GM23248 (cell line): ENCODE measurements at places on chromosomes 12 and 14. TPM values are rescaled to one million over a fixed set of nuclear protein-coding genes. Genes with fewer than 3 reads are reported as not detected.

- DNase-seq = no peak
- H3K36me3 ChIP-seq = no peaks in the 10 kb centered on the region
- H3K4me1 ChIP-seq = no peaks in the 10 kb centered on the region
- H3K4me3 ChIP-seq = no peak overlapping the region
- H3K27ac ChIP-seq = no peak overlapping the region
Measured at GRCh38 chr14:44463356-44464004, 43.6 kb downstream of the FSCB start.

Gene NKX2-1
- not detected in 2 replicates for total RNA-seq

- no peaks in the 10 kb centered on the region for H3K36me3 ChIP-seq
- no peak for DNase-seq
- no peaks in the 10 kb centered on the region for H3K4me1 ChIP-seq
- no peaks in the 10 kb centered on the region for H3K27me3 ChIP-seq
Measured at GRCh38 chr14:60245380-60246177, 3.4 kb upstream of the PPM1A start.

DNA sequence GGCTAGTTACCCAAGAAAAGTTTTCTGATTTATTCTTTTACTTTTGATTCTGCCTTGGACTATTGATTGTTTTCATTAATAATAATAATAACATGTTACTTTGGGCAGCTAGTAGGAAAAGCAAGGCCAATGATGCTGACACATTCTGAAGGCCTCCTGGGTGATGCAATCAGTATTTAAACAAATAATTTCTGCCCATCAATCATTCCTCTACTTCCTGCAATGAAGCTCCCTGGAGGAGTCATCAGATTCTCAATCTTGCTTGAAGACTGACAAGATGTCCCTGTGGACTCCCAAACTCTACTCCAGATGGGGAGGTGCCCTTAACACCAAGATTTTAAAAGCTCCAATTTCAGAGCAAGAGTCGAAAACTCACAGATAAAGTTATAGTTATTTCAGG lies at the start of gene SPX:
TSS of gene SPX (plus strand) at position 244 of the 400 bp plus-strand sequence. CDS start 177 bp downstream, outside the sequence.
- DNase-seq = peak; percentile 27
- H3K4me3 ChIP-seq = peak within 1 kb of the TSS; percentile 73
- H3K27ac ChIP-seq = no peak within 1 kb of the TSS
- no peaks in the 10 kb centered on the region for H3K36me3 ChIP-seq
- H3K4me1 ChIP-seq = no peaks in the 10 kb centered on the region

DNA sequence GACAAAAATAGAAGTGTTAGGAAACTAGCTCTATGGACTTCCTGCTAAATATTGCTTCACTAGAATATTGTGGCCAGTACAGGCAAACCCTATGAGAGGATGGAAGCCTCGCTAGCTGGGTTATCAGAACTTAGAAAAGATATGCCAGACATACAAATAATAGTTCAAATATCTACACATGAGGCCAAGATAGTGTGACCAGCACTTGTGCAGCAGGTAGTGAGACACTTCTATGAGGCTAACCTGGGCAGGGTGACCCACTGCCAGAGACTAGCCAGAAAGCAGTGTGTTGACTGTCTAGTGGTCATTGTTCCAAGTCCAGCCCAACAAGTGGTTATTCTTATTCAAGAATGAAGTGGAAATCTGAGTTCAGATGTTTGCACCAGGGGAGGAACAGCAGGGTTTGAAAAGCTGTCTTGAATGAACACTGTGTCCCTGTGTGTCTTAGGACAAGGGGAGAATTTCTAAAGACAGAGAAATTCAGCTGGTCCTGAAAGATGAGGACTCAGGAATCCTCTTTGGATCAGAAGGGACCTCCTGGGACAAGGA lies 16.3 kb downstream of the TSPAN8 start:
- no peak overlapping the region for H3K4me3 ChIP-seq
- no peak for DNase-seq
- no peak overlapping the region for H3K27ac ChIP-seq

Gene CBX5
- 36.7 and 37.6 TPM in 2 replicates for total RNA-seq

Gene SVOP
- total RNA-seq = not detected in 2 replicates

DNA sequence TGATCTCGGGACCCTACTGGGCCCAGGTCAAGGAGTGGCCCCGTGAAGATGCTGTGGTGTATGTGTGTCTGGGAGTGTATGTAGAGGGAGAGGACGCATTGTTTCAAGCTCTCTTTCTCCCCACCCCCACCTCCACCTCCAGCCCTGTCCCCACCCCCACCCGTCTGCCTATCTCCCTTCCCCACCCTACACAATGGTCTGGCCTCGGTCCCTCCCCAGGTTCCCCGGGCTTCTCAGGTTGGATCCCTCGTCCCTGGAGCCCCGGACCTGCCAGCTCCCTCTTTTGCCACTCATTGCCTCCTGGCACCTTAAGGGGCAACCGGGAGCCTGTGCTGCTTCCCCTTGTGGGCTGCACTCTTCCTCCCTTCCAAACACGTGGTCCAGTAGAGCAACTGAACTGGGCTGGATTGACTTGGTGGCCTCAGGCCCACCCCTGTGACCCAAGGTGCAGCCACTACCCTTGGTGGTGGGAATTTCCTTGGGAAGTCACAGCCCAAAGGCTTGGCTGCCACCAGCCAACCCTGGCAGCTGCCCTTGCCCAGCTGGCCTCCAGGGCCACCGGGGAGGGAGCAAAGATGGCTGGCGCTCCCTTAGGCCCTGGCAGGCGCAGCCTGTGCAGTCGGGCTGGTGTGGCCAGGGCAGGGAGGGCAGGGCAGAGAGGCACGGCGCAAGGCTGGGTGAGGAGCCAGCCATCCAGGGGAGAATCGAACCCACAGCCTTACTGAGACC lies 628 bp downstream of the VRTN start:
- no peaks in the 10 kb centered on the region for H3K36me3 ChIP-seq

Gene CORO1C
- total RNA-seq = 170 and 172 TPM in 2 replicates

GRCh38 chr12:57129889-57130288 lies 1.6 kb downstream of the LRP1 start:
- peak overlapping the region; percentile 90 for H3K4me3 ChIP-seq
- DNase-seq = peak; percentile 86
- no peaks in the 10 kb centered on the region for H3K36me3 ChIP-seq
- peak overlapping the region; percentile 89 for H3K27ac ChIP-seq

Gene ANKRD33
- not detected in 2 replicates for total RNA-seq

DNA sequence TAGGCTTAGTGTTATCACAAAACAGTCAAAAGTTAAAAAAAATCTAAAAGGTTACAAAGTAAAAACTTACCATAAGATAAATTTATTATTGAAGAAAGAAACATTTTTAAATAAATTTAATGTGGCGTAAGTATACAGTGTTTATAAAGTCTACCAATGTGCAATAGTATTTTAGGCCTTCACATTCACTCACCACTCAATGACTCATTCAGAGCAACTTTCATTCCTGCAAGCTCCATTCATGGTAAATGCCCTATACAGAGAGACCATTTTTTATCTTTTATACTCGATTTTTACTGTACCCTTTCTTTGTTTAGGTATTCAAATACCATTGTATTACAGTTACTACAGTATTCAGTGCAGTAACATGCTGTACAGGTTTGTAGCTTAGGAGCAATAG lies 124.5 kb downstream of the ANO4 start:
- no peaks in the 10 kb centered on the region for H3K36me3 ChIP-seq
- no peak overlapping the region for H3K4me3 ChIP-seq
- no peak overlapping the region for H3K27ac ChIP-seq
- no peaks in the 10 kb centered on the region for H3K27me3 ChIP-seq
- DNase-seq = peak; percentile 61
- peaks cover 19% of the 10 kb centered on the region for H3K4me1 ChIP-seq

Gene SLC6A13
- total RNA-seq = not detected in 2 replicates

DNA sequence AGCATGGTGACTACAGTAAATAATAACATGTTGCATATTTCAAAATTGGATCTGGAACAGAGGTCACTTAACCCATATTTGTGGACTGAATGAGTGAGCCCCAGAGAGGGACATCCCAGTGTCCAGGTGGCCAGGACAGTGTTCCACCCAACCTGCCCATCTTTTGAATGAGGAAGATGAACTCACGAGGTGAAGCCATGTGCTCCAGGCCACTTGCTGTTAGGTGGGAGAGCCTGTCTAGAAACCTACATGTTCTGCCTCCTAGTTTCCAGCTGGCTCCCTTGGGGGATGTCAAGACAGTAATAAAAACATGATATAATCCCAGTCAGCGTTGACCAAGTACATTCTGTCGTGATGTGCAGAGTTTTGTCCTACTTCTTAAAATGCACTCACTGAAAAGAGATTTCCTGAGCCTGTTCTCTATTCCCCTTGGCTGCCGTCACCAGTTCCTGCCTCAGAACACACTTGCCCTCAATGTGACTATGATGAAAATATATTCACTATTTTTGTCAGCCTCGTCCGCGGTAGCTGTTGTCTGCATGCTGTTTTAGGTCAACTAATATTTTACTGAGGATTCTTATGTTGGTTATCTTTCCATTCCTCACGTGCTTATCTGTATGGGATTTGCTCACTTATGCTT lies 25.7 kb downstream of the TSPAN9 start:
- peaks cover 9% of the 10 kb centered on the region; the same call in 1 of the 2 replicates for H3K4me1 ChIP-seq
- no peak for DNase-seq
- no peak overlapping the region for H3K27ac ChIP-seq
- H3K4me3 ChIP-seq = no peak overlapping the region
- H3K36me3 ChIP-seq = no peaks in the 10 kb centered on the region

Gene ANO4
- total RNA-seq = 4.8 and 6.6 TPM in 2 replicates

GRCh38 chr14:74695406-74695805 lies 17.5 kb downstream of the AREL1 start:
- H3K36me3 ChIP-seq = peaks cover 14% of the 10 kb centered on the region; the same call in 1 of the 2 replicates
- H3K4me1 ChIP-seq = peaks cover 17% of the 10 kb centered on the region
- no peak overlapping the region for H3K27ac ChIP-seq
- no peaks in the 10 kb centered on the region for H3K27me3 ChIP-seq
- H3K4me3 ChIP-seq = no peak overlapping the region

Gene TMCC3
- 0.11 and 0.13 TPM in 2 replicates for total RNA-seq

Gene TTC8
- 47.7 and 49.4 TPM in 2 replicates for total RNA-seq

Gene TAS2R42
- total RNA-seq = not detected in 2 replicates

Gene LYZ
- not detected in 2 replicates for total RNA-seq

Gene PLBD1
- total RNA-seq = 0.51 and 0.65 TPM in 2 replicates

Gene STK38L
- total RNA-seq = 16.8 and 38.7 TPM in 2 replicates

Gene ANO2
- not detected in 2 replicates for total RNA-seq

GRCh38 chr12:63238892-63239291 lies 87.9 kb upstream of the AVPR1A start:
- no peaks in the 10 kb centered on the region for H3K4me1 ChIP-seq
- no peak overlapping the region for H3K4me3 ChIP-seq
- DNase-seq = no peak
- H3K27ac ChIP-seq = no peak overlapping the region

DNA sequence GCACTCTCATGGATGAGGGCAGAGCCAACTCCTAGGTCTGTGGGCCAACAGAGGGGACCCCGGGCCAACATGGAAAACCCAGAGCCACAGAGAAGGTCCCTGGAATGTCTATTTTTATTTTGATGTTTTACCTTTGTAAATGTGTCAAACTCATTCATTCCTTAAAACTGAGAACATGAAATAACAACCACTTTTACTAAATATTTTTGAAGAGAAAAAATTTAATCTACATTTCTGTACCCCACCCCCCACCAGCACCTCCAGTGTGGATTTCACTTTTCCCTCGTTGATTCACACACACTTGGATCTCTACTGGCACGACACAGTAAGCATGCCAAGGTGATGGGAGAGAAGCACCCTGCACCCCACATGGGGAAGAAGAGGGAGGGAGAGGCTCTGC lies 6.7 kb downstream of the KRT77 start:
- H3K4me1 ChIP-seq = no peaks in the 10 kb centered on the region
- no peak overlapping the region for H3K4me3 ChIP-seq

GRCh38 chr14:99644723-99645544 lies at the start of gene HHIPL1:
HHIPL1 (plus strand) TSS chr14:99645129; CDS start chr14:99645208, 79 bp downstream.
- no peaks in the 10 kb centered on the region for H3K36me3 ChIP-seq
- peak; percentile 66 for DNase-seq
- H3K27me3 ChIP-seq = no peaks in the 10 kb centered on the region
- H3K4me3 ChIP-seq = peak within 1 kb of the TSS; percentile 67

DNA sequence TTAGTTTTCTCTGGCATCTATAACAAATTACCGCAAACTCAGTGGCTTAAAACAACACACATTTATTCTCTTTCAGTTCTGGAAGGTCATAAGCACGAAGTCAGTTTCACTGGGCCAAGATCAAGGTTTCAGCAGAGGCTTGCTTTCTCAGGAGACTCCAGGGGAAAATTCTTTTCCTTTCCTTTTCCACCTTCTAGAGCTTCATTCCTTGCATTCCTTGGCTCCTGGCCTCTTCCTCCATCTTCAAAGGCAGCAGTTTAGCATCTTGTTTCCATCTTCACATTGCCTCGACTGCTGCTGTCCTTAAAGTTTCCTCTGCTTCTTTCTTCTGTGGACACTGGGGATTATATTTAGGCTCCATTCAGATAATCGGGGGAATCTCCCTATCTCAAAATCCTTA lies 106.1 kb downstream of the PDE3A start:
- H3K4me3 ChIP-seq = no peak overlapping the region
- H3K4me1 ChIP-seq = no peaks in the 10 kb centered on the region
- H3K27ac ChIP-seq = no peak overlapping the region
- H3K27me3 ChIP-seq = no peaks in the 10 kb centered on the region
- H3K36me3 ChIP-seq = no peaks in the 10 kb centered on the region
- no peak for DNase-seq

Gene TMEM119
- total RNA-seq = 58.6 and 93.2 TPM in 2 replicates

- no peaks in the 10 kb centered on the region for H3K36me3 ChIP-seq
- H3K27ac ChIP-seq = no peak overlapping the region
- H3K4me3 ChIP-seq = no peak overlapping the region
- no peaks in the 10 kb centered on the region for H3K27me3 ChIP-seq
- no peak for DNase-seq
Measured at GRCh38 chr14:91078095-91078737, 17.8 kb upstream of the RPS6KA5 start.

GRCh38 chr12:75721796-75722195 lies 210.4 kb upstream of the KRR1 start:
- H3K27me3 ChIP-seq = no peaks in the 10 kb centered on the region
- H3K27ac ChIP-seq = no peak overlapping the region
- H3K4me3 ChIP-seq = no peak overlapping the region
